ENCODE measurements at places on chromosomes 12 and 14. TPM values are rescaled to one million over a fixed set of nuclear protein-coding genes. Genes with fewer than 3 reads are reported as not detected.
A peak's percentile ranks its signal among the peaks of the same experiment; 100 is the strongest.

Gene PRB2
- polyA plus RNA-seq, result not detected

GRCh38 chr12:43761500-43761899 is 2.7 kb downstream of the IRAK4 start:
- DNase-seq, result no peak

GRCh38 chr12:122951979-122952892 is 14.0 kb downstream of the ABCB9 start:
- peak; percentile 54 for DNase-seq

GRCh38 chr12:88339966-88340365 is 197.9 kb downstream of the TMTC3 start:
- no peak for DNase-seq

DNA sequence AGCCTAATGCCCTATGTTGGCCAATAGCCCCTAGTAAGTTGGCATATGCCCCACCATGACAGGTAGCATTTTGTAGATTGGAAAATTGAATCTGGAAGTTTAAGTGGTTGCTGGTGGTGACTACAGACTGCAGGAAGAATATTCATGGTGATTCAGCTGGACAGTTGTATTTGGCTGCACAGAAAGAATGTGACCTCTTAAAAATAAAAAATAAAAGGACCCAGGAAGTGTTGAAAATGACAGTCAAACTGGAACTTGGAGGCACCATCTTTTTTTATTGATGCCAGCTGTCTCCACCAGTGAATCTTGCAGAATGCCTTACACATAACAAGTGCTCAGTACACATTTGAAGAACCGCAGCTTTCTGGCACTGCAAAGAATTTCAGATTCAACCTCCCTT is 73.9 kb downstream of the PRMT8 start:
- no peak for DNase-seq

Gene KCTD10
- 32.6 TPM for polyA plus RNA-seq

- peak; percentile 38 for DNase-seq
Measured at GRCh38 chr12:58306266-58307000, 365.1 kb downstream of the ATP23 start.

Gene CLEC9A
- 0.12 TPM for polyA plus RNA-seq

GRCh38 chr12:130161261-130162243 is 712 bp upstream of the FZD10 start:
- no peak for DNase-seq

GRCh38 chr12:15393995-15394394 is 71.7 kb downstream of the PTPRO start:
- DNase-seq, result no peak

DNA sequence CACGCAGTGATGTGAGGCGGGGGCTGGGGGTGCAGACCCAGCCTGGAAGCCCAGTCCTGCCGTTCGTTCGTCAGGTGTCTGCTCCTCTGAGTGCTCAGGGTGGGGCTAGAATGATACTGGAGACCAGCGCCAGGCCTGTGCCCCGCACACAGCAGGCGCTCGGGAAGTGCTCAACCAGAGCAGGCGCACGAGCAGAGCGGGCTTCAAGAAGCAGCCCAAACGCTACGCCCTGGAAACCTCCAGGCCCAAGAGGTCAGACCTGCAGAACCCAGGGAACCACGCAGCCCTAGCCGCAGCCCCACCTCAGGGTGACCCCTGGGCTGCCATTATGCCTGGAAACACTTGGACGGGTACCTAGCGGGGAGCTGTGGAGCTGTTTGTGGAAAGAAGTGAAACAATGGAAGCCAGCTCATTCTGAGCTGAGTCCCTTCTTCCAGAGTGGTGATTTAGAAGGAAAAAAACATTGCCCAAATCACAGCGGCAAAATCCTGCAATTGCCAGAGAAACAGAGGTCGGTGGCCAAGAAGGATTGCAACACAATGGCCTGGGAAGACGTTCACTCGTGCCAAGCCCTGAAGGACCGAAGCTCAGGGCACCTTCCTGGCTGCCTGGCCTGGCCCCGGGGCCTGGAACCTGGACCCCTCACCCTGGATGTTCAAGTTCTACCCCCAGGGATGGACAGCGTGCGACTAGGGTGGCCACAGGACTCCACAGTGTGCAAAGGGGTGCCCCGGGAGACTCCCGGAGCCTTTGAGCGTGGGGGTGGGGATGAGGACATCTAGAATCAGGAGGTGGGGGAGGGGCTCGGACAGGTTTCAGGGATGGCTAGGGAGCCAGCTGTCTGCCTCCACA is 40.4 kb upstream of the DIO3 start:
- DNase-seq, result peak; percentile 55

GRCh38 chr12:123242116-123242904 is 9.1 kb downstream of the MTRFR start:
- peak; percentile 20 for DNase-seq

Gene PRIM1
- 11.9 TPM for polyA plus RNA-seq

DNA sequence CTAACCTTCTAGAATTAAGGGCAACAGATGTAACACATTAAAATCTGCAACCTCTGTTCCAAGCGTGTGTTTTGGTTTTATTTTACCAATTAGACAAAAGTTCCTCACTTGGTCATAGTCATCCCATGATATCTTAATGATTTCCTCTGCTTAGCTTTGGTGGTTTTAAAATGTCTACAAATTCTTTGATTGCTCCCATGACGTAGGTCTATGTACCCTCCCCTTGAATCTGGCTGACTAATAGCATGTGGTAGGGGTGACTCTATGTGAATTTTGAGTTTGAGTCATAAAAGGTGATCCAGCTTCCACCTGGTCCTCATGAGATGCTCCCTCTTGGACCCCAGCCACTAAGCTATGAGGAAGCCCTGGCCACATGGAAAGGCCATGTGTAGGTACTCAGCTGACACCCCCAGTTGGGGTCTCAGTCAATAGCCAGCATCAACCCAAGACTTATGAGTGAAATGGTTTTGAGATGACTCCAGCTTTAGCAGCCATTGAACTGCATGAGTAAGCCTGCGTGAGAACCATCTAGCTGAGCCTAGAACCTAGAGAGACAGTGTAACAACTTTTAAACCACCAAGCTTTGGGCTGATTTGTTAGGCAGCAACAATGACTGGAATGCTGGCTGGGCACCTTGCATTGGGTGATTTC is 247.1 kb downstream of the MSRB3 start:
- no peak for DNase-seq

DNA sequence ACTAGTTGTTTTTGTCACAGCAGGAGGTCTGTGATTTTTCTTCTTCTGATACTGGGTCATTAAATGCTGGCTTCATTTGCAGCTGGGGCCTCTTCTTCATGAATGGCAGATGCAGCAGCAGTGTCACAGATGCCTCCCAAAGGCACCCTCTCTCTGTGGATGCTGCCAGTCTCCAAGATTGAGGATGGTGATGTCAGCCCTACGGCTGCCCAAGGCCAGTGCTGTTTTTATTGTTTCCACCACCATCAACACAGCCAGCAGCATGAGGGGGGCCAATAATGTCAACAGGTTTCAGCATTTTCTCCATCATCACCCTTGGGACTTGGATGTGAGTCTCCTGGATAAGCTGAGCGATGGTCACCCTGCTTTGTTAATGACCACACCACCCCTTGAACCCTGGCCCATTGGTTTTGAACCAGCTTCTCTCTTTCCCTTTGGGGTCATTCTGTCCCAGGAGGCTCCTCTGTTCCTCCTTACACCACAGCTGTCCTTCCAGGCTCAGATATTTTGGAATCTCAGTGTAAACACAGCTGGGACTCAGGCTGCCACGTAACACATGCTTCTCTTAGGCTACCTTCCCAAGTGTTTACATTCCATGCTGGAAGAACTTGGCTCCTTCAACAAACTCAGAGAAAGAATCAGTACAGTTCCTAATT is 151.7 kb upstream of the DDHD1 start:
- DNase-seq, result peak; percentile 37

DNA sequence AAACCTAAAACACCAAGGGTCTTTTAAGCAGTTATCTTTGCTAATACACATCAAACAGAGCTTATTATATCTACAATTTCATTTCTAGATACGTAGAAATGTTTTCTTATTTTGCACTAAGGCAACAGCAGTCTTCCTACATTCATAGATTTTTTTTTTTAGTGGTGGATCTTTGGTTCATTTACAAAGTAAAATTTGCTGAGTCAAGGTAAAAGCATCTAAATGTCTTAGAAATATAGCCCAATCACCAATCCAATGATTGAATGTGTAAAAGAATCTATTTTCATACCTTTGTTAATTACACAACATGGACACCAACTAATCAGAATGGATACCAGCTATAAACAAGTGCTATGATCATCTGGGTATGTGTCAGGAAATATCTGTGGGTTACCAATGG is 272.2 kb upstream of the TMPO start:
- DNase-seq, result no peak

Gene HOXC4
- polyA plus RNA-seq, result 21.4 TPM

- no peak for DNase-seq
Measured at GRCh38 chr12:26717757-26718156, 115.2 kb downstream of the ITPR2 start.

Gene PAPLN
- 2.4 TPM for polyA plus RNA-seq

DNA sequence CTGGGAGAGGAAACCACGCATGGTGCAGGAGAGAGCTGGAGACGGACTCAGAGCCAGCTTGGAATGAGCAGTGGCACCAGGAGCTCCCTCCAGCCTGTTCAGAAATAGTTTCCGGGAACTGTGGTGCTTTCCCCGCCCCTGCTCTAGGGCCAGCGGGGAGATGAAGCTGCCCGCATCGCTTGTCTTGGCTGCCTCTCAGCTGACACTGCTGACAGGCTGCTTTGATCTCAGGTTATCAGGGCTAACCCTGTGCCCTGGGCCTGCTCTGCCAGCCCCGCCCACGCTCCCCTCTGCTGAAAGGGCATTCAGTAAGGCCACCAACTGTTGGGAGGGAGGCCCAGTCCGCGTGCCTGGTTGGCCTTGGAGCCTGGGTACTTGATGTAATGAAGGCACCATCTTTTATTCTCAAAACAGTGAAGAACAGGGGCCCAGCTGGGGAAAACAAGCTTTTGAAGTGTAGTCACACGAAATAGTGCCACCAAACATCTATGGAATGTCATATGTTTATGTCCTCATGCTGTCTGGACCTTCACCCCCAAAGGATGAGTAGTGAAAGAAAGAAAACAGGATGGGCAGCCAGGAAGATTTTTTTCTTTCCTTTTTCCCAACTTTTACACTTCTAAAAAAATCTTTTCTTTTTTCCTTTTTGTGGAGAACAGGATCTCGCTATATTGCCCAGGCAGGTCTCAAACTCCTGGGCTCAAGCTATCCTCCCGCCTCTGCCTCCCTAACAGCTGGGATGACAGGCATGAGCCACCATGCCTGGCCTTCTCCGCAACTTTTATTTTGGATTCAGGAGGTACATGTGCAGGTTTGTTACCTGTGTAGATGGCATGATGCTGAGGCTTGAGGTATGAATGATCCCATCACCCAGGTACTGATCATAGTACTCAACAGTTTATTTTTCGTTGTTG is 115.9 kb upstream of the TBX3 start:
- no peak for DNase-seq

Gene PUS7L
- polyA plus RNA-seq, result 7.5 TPM

GRCh38 chr14:36055681-36056225 is 120.8 kb downstream of the PTCSC3 start:
- no peak for DNase-seq

DNA sequence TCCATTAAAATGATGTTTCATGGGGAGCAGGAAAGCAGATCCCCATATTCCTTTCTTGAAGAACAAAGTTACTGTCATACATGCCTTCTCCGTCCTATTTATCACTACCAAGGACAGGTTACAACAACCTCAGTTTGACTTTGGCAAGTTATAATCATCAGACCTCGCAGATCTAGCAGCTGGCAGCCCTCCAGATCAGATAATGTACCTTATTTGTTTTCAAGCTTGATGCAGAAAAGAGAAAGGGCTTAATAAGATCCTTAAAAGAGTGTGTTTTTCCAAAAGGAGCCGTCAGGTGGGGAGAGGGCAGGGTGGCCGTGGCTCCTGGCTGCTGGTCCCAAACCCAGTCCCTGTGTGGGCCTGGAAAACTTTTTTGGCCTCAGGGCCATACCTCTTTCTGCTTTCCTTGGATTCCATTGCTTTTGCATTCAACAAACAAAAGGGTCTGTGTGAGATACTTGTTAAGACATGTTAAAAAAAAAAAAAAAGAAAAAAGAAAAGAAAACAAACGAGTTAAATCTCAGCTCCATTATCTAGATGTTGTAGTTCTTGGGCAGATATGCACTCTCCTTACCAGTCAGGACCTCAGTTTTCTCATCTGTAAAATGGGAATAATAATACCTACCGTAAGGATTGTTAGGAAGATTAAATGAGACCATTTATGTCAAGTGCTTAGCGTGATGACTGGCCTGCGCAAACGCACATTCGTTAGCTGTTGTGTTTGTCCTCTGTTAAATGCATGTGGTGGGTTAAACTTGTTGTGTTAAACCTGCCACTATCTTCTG is 64.6 kb downstream of the B4GALNT3 start:
- no peak for DNase-seq

GRCh38 chr14:104471114-104471513 is 108.5 kb upstream of the C14orf180 start:
- no peak for DNase-seq

GRCh38 chr14:100576091-100577085 is 10.8 kb downstream of the BEGAIN start:
- DNase-seq, result no peak

Gene SLC7A8
- 5.6 TPM for polyA plus RNA-seq

- no peak for DNase-seq
Measured at GRCh38 chr12:44848703-44849085, 27.4 kb downstream of the NELL2 start.

Gene LPAR5
- 2.4 TPM for polyA plus RNA-seq

DNA sequence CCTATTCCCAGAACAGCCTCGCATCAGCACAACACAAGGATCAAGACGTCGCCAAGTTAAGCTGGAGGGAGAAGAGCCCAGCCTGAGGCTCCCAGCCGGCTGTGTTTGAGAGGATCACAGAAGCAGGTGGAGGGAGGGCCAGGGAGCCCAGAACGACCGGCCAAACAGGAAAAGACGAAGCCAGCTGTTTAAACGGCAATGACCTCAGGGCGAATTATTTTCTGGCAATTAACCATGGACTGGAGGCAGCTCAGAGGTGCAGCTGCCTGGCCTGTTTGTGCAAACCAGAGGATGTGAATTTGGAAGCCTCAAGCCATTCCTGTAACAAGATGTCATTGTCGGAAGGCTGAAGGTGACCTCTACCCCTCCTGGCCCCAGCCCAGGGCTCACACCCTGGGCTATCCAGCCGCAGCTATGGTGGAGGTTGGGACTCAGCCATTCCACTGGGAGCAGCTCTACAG is 175.8 kb upstream of the PRMT8 start:
- peak; percentile 93 for DNase-seq

DNA sequence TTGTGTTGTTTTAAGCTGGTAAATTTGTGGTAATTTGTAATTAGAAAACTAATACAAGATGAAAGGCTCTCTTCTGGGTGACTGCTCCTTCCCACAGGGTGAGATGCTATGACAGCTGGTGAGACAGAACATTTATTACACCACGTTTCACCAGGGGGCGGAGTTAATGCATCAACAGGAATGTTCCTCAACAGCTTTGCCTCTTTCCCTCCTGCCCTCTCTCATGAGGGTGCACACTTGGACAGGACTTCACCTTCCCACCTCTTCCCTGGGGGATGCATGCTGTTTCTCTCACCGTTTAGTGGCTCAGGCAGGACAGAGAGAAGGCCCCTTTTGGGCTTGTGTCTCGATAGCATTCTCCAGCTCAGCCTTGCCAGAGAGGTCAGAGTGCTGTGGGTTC is 13.4 kb upstream of the PPP1R1A start:
- DNase-seq, result no peak

Data from hindlimb muscle (tissue), 1 donor.